CD4-positive, alpha-beta T cell treated with Interferon alpha-2 for 1 hour (primary cell): ENCODE measurements at places on chromosomes 2 and 18.

- no peak for DNase-seq
Measured at GRCh38 chr18:37783771-37784170, 218.2 kb upstream of the CELF4 start.

DNA sequence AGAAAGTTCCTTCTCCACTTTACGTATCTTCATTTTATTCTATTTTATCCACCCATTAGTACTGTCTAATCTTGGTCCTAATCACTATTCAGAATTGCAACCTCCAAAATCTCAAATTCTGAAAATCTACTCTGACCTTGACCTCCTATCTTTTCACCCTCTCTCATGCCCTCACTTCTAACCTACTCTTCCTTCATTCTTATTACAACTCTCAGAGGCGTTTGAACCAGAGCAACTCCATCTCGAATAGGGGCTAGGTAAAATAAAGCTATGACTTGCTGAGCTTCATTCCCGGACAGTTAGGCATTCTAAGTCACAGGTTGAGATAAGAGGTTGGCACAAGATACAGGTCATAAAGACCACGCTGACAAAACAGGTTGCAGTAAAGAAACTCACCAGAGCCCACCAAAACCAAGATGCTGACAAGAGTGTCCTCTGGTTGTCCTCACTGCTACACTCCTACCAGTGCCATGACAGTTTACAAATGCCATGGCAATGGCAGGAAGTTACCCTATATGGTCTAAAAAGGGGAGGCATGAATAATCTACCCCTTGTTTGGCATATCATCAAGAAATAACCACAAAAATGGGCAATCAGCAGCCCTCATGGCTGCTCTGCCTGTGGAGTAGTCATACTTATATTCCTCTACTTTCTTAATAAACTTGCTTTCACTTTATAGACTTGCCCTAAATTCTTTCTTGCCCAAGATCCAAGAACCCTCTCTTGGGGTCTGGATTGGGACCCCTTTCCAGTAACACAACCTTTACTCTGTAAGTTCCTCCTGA, 11.4 kb downstream of the CCDC88A start:
- no peak for DNase-seq

DNA sequence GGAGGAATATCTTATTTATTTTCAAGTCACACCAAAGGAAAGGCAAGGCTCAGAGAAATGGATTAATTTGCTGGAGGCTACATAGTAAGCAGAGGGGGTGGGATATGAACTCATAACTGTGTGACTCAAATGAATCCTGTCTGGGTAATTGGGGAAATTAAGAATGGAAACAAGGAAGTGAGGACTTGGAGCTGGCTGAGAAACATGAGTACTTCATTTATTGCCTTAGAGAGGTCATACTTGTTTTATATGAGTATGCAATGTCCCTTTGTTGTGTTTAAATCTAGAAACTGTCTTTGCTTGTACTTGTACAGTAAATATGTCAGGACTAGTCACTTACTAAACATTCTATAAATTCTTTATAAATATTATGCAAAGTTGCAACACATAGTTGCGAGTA, 2166.7 kb upstream of the PIK3C3 start:
- DNase-seq, result no peak

GRCh38 chr2:85255813-85256594, 71.8 kb downstream of the TGOLN2 start:
- DNase-seq, result no peak

- DNase-seq, result no peak
Measured at GRCh38 chr2:112310906-112311305, 35.5 kb downstream of the ZC3H6 start.

GRCh38 chr2:201950606-201951005, 83.0 kb upstream of the FZD7 start:
- DNase-seq, result no peak

GRCh38 chr2:235598532-235599531, 105.0 kb downstream of the AGAP1 start:
- DNase-seq, result no peak

DNA sequence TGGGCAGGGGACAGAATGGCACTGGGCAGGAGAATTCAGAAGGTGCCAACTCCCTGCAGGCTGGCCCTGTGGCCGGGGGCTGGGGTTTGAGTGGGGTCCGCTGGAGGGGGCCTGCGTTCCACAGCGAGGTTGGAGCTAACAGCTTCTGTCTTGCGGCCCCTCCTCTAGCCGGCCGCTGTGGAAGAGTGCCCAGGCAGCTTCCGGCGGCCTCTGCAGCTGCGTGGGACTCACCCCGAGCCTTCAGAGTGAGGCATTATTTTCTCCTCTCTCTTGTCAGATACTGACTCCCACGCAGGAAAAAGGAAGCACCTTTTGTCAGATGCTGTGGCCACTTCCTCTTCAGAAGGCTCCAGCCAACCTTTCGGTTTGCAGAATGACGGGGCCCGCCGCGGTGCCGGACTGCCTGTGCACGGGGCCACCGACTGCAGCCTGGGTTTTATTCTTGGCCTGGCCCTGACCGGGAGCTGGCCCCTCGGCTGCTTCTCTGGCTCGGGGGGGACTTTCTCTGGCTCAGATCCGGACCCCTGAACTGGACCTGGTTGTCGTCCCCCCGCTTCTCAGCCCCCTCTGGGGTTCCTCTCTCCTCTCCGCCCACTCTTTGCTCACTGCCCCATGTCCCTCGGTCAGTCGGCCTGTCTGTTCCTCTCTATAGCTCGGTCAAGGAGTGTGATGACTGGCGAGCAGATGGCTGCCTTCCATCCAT, 40.1 kb downstream of the ARHGAP25 start:
- peak; percentile 74 for DNase-seq

GRCh38 chr2:158131483-158131912, 29.8 kb downstream of the UPP2 start:
- no peak for DNase-seq

GRCh38 chr2:37713258-37713700, 41.8 kb upstream of the CDC42EP3 start:
- DNase-seq, result peak; percentile 36
